ENCODE measurements at places on chromosomes 6 and 20.

GRCh38 chr6:150043501-150044412 is 18.4 kb upstream of the RAET1L start:
- no peak for DNase-seq

DNA sequence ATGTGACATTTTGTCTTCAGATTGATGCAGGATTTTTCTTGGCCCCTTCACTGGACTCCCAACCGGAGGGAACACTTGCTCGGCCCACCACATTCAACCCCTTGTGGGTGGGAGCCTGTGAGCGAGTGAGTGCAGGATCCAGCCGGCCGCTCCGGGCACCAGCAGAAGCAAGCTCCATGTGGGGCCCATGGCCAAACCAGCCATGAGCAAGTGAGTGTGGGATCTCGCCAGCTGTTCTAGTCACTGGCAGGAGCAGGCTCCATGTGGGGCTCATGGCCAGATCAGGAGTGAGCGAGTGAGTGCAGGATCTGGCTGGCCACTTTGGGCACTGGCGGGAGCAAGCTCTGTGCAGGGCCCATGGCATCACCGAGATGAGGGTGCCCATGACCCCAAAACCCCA is 42.6 kb downstream of the OSTM1 start:
- no peak for DNase-seq

GRCh38 chr6:107246972-107247615 is 131.8 kb upstream of the BEND3 start:
- DNase-seq = no peak

DNA sequence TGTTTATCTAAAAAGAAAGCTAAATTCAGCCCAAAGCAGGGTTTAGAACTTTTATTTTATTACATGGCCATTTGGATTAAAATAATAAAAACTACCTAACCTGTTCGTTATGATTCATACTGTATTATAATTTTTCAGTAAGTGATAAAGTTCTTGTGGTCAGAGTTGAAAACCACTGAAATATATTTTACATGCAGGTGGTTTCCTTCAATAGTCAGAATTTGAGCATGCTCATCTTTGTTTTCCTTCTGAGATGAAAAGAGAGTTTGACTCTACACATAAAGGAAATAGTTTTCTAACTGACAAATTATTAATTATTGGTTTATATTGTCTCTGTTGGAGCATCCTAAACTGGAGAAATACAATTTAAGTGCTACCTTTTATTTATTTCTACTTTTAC is 114.0 kb upstream of the FKBP1C start:
- no peak for DNase-seq

GRCh38 chr6:119294984-119295383 is 54.6 kb downstream of the MAN1A1 start:
- no peak for DNase-seq

- no peak for DNase-seq
Observed at GRCh38 chr6:166612471-166612881, 14.6 kb downstream of the RPS6KA2 start.

- no peak for DNase-seq
Observed at GRCh38 chr6:54254886-54255285, 53.4 kb upstream of the TINAG start.

GRCh38 chr6:112288475-112288874 is 34.1 kb upstream of the LAMA4 start:
- no peak for DNase-seq

DNA sequence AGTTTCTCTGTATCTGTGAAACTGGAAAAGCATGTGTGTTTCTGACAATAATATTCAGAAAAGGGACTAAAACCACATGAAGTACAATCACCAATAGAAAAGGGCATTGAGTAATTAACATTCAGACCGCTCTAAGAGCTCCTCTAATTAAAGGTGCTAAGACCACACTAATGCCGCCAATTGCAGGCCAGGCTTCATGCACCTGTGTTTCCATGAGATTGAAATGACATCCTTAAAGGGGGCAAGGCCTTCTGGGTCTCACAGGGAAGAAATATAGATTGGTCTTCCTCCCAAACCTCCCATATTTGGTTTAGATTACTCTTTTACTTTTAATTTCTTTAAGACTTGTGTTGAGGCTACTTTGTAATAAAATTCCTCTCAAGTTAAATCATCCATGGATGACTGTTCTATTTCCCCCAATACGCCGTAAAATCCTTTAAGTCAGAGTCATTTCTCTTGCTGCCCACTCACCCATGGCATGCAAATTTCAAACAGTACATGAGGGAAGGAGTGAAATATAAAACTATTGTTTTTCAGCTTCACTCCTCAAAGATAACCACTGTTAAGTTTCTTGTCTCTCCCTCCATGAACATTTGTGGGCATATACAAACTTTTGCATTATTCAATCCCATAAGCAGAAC is 110.6 kb downstream of the UBE3D start:
- DNase-seq = no peak
